ENCODE measurements at places on chromosomes 6 and 20. TPM values are rescaled to one million over a fixed set of nuclear protein-coding genes. Genes with fewer than 3 reads are reported as not detected.

DNA sequence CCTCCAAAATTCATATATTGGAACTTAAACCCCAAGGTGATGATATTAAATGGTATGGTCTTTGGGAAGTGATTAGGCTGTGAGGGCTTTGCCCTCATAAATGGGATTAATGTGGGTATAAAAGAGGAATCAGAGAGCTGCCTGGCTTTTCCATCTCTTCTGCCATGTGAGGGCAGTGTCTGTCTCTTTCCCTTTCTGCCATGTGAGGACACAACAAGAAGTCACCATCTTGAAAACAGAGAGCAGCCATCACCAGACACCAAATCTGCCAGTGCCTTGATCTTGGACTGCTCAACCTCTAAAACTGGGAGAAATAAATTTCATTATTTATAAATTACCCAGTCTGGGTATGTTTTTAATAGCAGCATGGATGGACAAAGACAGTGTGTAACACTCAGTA, 263.0 kb downstream of the PAX1 start:
- no peak overlapping the region for H3K4me3 ChIP-seq
- no peaks in the 10 kb centered on the region for H3K27me3 ChIP-seq
- DNase-seq, result no peak
- no peaks in the 10 kb centered on the region for H3K4me1 ChIP-seq
- H3K36me3 ChIP-seq, result no peaks in the 10 kb centered on the region
- H3K27ac ChIP-seq, result no peak overlapping the region

GRCh38 chr6:104396077-104396476, 463.6 kb downstream of the HACE1 start:
- no peaks in the 10 kb centered on the region for H3K4me1 ChIP-seq
- H3K36me3 ChIP-seq, result no peaks in the 10 kb centered on the region
- H3K27ac ChIP-seq, result no peak overlapping the region
- DNase-seq, result no peak

DNA sequence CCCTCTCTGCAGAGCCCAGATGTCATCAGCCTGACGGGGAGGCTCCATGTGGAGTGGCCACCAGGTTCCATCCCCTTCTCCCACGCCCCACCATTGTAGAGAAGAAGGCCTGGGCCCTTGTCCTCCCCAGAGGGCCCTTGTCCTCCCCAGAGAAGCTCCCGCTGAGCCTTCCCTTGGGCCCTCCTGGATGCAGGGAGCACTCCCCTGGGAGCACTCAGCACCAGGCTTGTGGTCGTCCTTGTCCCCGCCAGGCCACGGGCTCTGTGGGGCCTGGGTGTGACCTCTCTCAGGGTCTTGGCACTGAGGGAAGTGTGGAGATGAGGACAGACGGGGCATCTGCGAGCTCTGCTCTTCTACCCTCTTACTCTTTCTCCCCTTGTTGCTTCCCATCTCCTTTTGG, 83.4 kb upstream of the NNAT start:
- H3K4me3 ChIP-seq, result no peak overlapping the region
- no peaks in the 10 kb centered on the region for H3K27me3 ChIP-seq
- no peak overlapping the region for H3K27ac ChIP-seq
- DNase-seq, result no peak

GRCh38 chr20:2699775-2700413, 7.3 kb downstream of the EBF4 start:
- H3K4me1 ChIP-seq, result no peaks in the 10 kb centered on the region
- no peaks in the 10 kb centered on the region for H3K27me3 ChIP-seq
- no peak for DNase-seq
- H3K36me3 ChIP-seq, result no peaks in the 10 kb centered on the region
- no peak overlapping the region for H3K4me3 ChIP-seq
- no peak overlapping the region for H3K27ac ChIP-seq

DNA sequence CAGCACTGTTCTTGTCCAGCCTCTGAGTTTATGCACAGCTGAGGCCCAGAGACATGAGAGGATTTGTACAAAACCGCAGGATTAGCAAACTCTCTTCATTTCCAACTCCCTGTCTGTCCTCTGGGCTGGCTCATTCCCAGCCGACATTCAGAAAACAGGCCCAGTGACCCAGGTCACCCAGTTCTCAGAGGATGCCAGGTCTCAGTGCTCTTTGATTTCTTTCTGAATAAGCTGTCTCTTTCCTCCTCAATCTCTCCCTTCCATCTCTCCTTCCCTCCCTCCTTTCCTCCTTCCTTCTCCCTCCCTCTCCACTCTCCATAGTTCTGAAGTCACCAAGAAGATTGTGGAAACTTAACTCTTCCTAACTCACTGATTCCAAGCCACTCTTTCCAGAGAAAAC, 372.7 kb upstream of the SULF2 start:
- H3K27ac ChIP-seq, result no peak overlapping the region
- no peaks in the 10 kb centered on the region for H3K36me3 ChIP-seq
- H3K4me3 ChIP-seq, result no peak overlapping the region
- peak; percentile 29 for DNase-seq

DNA sequence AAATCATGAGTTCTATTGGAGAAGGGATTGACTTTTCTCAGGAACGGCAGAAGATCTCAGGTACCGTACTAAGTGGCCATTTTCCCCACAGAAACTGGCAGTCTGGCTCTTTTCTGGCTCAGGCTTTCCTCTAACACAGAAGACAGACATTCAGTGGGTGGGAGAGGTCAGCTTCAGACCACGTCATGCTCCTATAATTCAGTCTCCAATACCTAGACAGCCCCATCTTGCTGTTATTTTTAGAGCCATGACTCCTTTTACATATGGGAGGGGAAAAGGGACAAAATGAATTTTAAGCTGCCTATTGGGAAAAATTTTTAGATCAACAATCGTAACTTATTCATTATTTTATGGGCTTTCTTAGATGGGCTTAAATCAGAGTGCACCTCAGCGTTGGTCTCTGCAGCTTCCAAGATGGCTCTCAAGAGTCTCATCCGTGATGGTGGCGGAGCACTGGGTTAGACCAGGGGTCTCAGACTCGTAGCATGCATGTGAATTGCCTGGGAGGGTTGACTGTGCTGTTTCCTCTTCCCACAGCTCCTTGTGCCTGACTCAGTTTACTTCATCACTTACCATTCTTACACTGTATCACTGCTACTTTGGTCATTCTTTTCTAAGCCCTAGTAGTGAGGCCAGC, 86.9 kb downstream of the TCP11 start:
- H3K27me3 ChIP-seq, result no peaks in the 10 kb centered on the region
- H3K27ac ChIP-seq, result no peak overlapping the region
- DNase-seq, result no peak
- no peak overlapping the region for H3K4me3 ChIP-seq

- H3K27ac ChIP-seq, result no peak overlapping the region
- DNase-seq, result no peak
- no peak overlapping the region for H3K4me3 ChIP-seq
- H3K36me3 ChIP-seq, result no peaks in the 10 kb centered on the region
- no peaks in the 10 kb centered on the region for H3K4me1 ChIP-seq
Measured at GRCh38 chr6:125222531-125223455, 69.2 kb downstream of the TPD52L1 start.

DNA sequence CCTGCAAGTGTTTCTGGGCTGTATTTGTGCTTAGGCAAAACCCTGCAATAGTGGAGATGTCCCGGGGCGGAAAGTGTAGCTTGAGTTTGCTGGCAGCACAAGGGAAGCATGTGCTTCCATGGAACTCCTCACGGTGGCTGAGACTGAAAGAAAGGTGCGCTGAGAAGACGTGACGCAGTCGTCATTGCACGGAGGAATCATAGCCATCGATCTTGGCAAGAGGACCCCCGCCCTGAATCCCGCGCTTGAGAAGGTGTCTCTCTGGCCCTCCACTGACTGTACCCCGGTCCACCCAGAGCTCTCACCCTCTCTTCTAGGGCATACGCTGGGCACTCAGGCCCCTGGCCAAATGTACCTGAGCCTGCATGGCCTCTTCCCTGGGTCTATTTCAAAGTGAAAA, 1081.8 kb upstream of the DEFB115 start:
- H3K36me3 ChIP-seq, result no peaks in the 10 kb centered on the region
- H3K4me3 ChIP-seq, result no peak overlapping the region
- H3K27ac ChIP-seq, result no peak overlapping the region
- no peaks in the 10 kb centered on the region for H3K27me3 ChIP-seq

DNA sequence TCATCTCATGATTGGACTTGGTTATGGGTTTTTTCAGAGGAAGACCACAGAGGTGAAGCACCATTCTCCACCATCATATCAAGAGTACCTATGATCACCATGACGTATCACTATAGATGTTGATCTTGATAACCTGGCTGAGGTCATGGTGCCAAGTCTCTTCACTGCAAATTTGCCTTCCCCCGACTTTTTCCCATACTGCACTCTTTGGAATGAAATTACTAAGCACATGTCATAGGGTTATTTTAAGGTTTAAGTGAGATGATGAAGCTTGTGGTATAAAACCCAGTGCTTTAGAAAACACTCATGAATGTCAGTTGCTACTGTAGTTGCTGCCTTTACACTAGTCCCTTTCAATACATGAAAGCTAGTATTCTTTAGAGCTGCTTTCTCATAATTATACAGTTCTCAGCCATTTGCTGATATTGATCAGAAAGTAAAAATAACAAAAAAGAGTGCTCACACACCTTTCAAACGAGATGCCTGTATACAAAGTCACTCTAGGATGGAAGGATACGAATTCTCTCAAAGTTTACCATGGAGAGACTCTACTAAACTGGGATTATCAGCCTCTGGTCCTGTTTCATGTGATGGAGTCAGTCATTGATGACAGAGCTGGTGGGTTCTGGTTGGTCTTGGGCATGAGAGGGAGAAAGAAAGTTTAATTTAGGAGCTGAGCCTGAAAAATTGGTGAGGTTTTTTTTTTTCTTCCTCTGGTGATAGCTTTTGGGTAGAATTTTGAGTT, 228.1 kb downstream of the PRL start:
- H3K27me3 ChIP-seq, result no peaks in the 10 kb centered on the region
- H3K27ac ChIP-seq, result no peak overlapping the region
- H3K36me3 ChIP-seq, result no peaks in the 10 kb centered on the region

DNA sequence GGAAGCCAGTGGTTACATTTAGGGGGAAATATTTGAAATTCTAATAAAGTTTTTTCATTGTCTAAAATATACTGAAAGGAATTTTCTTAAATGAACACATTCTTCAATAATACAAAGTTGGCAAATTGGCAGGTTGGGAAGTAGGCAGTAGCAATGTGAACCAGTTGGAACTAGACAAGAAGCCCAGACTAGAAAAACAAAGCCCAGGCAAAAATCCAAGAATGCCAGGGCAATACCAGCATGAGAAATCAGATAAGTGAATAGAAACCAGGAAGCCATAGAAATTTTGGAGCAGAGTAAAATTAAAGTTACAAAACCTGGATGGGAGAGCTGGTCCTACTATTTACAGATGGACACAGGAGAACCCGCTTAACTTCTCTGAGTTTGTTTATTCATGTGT, 52.2 kb downstream of the TPBG start:
- no peaks in the 10 kb centered on the region for H3K27me3 ChIP-seq
- no peak for DNase-seq
- no peaks in the 10 kb centered on the region for H3K4me1 ChIP-seq

EYA4 gene
- total RNA-seq, result 7.3 TPM

RAD21L1 gene
- total RNA-seq, result not detected

LY6G6D gene
- total RNA-seq, result not detected

PRDM1 gene
- 3.5 TPM for total RNA-seq

ID1 gene
- total RNA-seq, result 356 TPM

RAB32 gene
- 26.2 TPM for total RNA-seq

IFNGR1 gene
- 93.7 TPM for total RNA-seq

Measured in prostate gland (tissue), 2 donors.